ENCODE measurements at places on chromosomes 16 and 17.

DNA sequence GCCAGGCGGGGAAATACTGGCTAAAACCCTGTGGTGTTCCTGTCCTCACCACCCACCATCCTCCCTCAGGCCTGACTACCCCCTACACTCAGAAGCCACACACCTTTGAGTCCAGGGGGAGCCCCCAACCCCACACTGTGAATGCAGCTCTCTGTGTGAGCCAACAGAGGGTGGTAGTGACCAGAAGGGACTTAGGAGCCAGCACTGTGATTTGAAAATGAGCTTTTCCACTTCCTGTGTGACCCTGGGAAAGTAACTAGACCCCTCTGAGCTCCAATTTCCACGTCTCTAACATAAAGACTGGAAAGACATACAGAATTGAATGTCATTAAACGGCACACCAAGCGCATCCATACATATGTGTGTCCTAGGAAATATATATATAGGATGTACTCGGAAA is 58.7 kb downstream of the SDK2 start:
- DNase-seq, result no peak
- peaks cover 3% of the 10 kb centered on the region for H3K4me1 ChIP-seq
- H3K4me3 ChIP-seq, result no peak overlapping the region
- H3K27me3 ChIP-seq, result peaks cover 28% of the 10 kb centered on the region

- DNase-seq, result no peak
- H3K27me3 ChIP-seq, result no peaks in the 10 kb centered on the region
- no peak overlapping the region for H3K27ac ChIP-seq
- no peaks in the 10 kb centered on the region for H3K36me3 ChIP-seq
- H3K4me3 ChIP-seq, result no peak overlapping the region
- no peaks in the 10 kb centered on the region for H3K4me1 ChIP-seq
Observed at GRCh38 chr16:63442246-63442645, 1406.0 kb upstream of the CDH8 start.

GRCh38 chr17:55237841-55238178 is 26.9 kb upstream of the HLF start:
- peaks cover 15% of the 10 kb centered on the region for H3K4me1 ChIP-seq
- H3K27ac ChIP-seq, result no peak overlapping the region
- H3K36me3 ChIP-seq, result no peaks in the 10 kb centered on the region
- DNase-seq, result no peak
- peaks cover 11% of the 10 kb centered on the region for H3K27me3 ChIP-seq
- peak overlapping the region; percentile 53 for H3K4me3 ChIP-seq

DNA sequence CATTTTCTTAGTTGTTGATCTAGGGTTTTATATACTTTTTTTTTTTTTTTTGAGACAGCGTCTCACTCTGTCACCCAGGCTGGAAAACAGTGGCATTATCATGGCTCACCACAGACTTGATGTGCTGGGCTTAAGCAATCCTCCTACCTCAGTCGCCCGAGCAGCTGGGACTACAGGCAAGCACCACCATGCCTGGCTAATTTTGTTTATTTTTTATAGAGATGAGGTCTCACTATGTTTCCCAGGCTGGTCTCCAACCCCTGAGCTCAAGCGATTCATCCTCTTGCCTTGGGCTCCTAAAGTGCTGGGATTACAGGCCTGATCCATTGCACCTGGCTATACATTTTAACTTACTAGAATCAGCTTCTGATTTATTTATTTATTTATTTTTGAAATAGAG is 34.2 kb upstream of the ATP2A3 start:
- no peak for DNase-seq
- no peaks in the 10 kb centered on the region for H3K36me3 ChIP-seq
- H3K4me3 ChIP-seq, result no peak overlapping the region

DNA sequence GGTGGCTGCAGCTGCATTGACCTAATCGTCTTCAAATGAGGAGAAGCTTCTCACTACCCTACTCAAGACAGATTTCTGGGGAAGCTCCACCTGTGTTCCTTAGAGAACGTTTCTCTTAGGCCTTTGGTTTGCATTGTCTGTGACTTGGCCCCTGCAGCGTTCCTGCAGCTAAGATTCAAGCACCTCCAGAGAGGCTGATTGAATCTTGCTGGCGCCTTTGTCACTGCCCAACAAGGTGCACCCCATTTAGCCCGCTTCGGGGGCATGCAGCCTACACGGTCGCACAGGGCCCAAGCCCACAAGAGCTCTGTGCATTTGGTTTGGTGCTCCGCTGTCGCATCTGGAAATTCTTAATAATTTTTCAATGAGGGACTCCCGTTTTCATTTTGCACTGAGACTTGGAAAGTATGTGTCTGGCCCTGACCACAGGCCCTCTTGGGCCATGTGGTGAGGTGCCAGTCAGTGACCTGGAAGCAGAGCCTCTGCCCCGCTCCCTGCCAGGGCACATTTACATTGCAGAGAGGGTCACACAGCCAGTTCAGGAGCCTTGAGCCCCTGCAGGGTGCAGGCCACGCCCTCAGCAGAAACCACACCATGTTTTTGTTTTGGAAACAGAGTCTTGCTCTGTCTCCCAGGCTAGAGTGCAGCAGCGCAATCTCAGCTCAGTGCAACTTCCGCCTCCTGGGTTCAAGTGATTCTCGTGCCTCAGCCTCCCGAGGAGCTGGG is 51.1 kb upstream of the CACNG5 start:
- no peak overlapping the region for H3K27ac ChIP-seq
- H3K36me3 ChIP-seq, result no peaks in the 10 kb centered on the region
- no peak overlapping the region for H3K4me3 ChIP-seq
- H3K27me3 ChIP-seq, result no peaks in the 10 kb centered on the region
- no peak for DNase-seq

DNA sequence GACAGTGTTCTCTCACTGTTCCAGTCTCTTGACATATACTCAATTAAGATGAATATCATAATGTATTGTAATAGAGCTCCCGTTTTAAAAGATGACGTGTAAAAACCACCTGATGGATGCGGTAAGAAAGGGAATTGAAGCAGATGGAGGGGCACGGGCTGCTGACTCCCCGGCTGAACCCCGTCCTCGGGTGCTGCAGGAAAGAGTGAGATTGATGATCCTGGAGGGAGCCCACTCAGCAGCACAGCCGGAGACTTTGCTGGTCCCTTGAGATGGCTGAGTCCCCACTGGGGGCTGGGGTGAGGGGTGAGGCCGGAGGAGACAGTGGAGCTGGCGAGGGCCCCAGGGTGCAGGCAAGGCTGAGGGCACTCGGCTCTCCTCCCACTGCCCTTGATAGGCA is 217.4 kb downstream of the RPTOR start:
- H3K36me3 ChIP-seq, result peaks cover 4% of the 10 kb centered on the region
- H3K4me1 ChIP-seq, result peaks cover 40% of the 10 kb centered on the region
- H3K27ac ChIP-seq, result peak overlapping the region; percentile 86
- no peak for DNase-seq
- H3K27me3 ChIP-seq, result no peaks in the 10 kb centered on the region

Data from natural killer cell treated with Interleukin-12 subunit alpha and Interleukin-12 subunit beta and Interleukin-15 and Interleukin-18, amount 100 ng/mL, for 72 hours (primary cell).